ENCODE measurements at places on chromosomes 11 and 22.

- H3K4me3 ChIP-seq = no peak overlapping the region
- H3K4me1 ChIP-seq = no peaks in the 10 kb centered on the region
- peaks cover 7% of the 10 kb centered on the region for H3K27me3 ChIP-seq
- H3K27ac ChIP-seq = no peak overlapping the region
- H3K36me3 ChIP-seq = no peaks in the 10 kb centered on the region
- DNase-seq = no peak
Measured at GRCh38 chr11:127105593-127106541, 105.3 kb upstream of the KIRREL3 start.

DNA sequence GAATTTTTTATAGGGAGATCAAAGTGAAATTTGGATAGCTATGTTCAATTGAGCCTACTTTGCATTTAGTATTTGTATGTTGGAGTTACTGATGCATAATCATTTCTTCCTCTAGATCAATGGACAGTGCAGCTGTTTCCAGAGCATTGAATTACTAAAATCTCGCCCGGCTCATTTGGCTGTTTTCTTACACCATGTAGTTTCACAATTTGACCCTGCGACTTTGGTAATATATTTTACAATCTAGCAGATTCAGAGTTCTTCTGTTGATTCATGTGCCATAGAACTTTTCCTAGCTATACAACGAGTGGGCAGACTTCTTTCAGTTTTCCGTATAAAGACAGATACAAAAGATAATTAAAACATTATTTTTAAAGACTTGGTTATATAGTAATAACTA, 70.0 kb upstream of the GRIK4 start:
- no peaks in the 10 kb centered on the region for H3K4me1 ChIP-seq
- H3K27ac ChIP-seq = no peak overlapping the region
- H3K27me3 ChIP-seq = no peaks in the 10 kb centered on the region
- H3K36me3 ChIP-seq = no peaks in the 10 kb centered on the region

GRCh38 chr11:48088682-48089050, 108.3 kb downstream of the PTPRJ start:
- no peak overlapping the region for H3K4me3 ChIP-seq
- DNase-seq = no peak
- no peak overlapping the region for H3K27ac ChIP-seq
- H3K27me3 ChIP-seq = no peaks in the 10 kb centered on the region
- H3K4me1 ChIP-seq = peaks cover 14% of the 10 kb centered on the region

- no peaks in the 10 kb centered on the region for H3K36me3 ChIP-seq
- no peak for DNase-seq
- H3K4me1 ChIP-seq = no peaks in the 10 kb centered on the region
- no peaks in the 10 kb centered on the region for H3K27me3 ChIP-seq
- no peak overlapping the region for H3K4me3 ChIP-seq
Measured at GRCh38 chr22:32607086-32607485, 132.5 kb downstream of the FBXO7 start.

Measured in GM12878 (cell line).